AG10803 (cell line): ENCODE measurements at places on chromosomes 2 and 18.

- peak; percentile 27 for DNase-seq
These were observed 6.7 kb upstream of the COMMD1 start for GRCh38 chr2:61898810-61899209.

DNA sequence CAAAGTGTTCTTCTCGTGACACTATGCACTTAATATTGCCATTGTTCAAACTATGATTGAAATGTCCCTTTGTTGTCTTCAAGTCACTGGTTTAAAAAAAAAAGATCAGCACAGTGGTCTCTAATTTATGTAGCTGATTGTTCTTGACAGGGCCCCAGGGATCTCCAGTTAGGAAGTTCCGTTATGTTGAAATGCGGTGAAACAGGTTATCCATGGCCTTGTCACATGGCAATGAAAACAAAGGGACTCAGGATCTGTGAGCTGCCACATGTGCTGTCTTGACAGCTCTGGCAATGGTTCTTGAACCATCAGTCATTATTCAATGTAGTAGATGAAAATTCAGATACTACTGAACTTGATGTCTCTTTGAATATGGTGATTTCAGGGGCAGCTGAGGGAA is 147.4 kb downstream of the SETBP1 start:
- no peak for DNase-seq

DNA sequence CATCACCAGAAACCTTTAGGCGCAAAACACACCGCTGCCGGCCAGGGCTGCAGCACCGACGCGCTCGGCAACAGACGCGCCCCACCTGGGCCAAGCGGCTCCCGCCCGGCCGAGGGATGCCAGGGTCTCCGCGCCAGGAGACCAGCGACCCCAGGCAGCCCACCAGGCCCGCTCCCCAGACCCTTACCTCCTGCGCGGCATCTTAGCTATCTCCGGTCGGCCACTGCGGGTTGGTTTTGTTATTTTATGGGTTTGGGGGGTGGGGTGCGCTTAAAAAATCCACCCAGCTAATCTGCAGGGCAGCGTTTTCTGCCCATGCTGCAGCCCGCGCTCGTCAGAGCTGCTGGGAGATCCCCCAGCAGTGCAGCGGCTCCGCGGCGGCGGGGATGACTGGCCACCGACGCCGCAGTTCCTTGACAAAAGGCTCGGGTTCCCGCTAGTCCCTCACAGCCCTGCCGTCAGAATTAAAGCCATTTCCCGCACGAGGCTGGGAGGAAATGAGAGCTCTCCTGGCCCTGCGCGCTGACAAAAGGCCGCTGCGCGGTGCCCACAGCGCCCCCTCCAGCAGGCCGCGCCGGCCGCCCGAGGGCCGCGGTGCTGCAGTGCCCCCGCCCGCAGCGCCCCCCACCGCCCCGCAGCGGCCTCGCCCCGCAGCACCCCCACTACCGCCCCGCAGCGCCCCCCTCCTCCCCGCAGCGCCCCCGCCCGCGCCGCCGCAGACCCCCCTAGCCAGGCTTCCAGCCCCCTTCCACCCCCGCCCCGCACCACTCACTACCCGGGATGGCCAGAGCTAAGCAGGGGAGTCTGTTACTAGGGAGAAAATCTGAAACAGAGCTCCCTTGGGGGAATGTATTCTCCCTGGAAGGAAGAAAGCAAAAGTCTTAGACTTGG is at the start of gene ADD2:
TSS of gene ADD2 (minus strand) at position 502 of the 891 bp plus-strand sequence. CDS start 61,792 bp downstream, outside the sequence.
- peak; percentile 42 for DNase-seq

DNA sequence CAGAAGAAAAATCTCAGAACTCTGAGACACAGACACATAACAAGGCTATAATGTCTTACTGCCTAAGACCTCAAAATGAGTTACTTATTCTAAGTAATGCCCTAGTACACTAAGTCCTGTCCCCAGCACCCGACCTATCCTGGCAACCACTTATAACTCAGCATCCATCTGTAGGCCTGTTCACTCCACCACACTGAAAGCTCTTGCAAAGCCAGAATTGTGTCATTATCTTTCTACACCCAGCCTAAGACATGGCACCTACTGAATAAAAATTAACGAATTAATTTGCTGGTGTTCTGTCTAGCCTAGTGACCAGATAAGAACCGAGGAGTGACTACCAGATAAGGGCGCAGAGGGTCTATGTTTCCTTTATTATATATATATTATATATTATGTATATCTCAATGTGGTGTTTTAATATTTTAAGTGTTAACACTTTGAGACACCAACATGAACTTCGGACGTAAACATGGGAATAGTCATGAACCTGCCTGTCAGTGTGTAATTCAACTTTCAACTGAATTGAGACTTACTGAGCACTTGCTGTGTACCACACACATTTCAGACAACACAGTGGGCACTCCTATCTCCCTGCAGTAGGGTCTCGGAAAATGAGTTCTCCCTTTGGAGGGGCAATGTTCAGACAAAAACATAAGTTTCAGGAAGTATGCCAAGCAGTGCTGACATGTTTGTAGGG is 27.7 kb downstream of the TMEM131 start:
- DNase-seq, result no peak

DNA sequence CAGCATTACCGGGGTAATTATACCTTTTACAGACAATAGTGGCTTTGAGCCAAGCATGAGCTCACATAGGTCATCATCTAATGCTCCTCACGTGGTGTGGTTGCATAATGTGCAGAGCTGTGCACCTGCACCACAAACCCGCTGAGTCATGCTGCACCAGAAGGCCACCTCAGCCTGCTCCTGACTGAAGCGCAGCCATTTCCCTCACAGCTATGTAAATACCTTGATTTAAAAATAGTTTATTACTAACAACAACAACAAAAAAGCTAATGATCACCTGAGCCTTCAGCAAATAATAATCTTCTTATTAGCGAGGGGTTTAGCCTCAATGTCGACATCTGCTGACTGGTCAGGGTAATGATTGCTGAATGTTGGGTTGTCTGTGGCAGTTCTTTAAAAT is 238.8 kb downstream of the MBD5 start:
- DNase-seq, result no peak

- DNase-seq, result no peak
These were observed 79.4 kb upstream of the FAM136A start for GRCh38 chr2:70381235-70381634.

DNA sequence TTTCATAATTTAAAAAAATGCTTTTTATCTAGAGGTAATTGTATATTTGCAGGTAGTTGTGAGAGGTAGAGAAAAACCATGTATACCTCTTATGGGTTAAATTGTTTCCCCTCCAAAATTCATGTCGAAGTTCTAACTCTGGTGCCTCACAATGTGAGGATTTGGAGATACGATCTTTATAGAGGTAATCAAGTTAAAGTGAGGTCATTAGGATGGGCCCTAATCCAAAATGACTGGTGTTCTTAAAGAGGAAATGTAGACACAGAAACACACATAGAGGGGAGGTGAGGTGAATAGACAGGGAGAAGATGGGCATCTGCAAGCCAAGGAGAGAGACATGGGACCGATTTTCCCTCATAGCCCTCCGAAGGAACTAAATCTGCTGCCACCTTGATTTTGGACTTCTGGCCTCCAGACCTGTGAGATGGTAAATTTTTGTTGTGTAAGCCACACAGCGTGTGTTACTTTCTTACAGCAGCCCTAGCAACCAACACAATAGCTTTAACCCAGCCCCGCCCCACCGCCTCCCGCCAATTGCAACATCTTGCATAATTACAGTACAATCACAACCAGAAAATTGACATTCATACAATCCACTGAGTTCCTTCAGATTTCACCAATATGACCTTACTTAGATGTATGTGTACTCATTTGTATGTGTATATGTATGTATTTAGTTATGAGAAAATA is 208.9 kb downstream of the MIB1 start:
- no peak for DNase-seq

GRCh38 chr2:907706-908105 is 42.9 kb upstream of the SNTG2 start:
- DNase-seq, result no peak

DNA sequence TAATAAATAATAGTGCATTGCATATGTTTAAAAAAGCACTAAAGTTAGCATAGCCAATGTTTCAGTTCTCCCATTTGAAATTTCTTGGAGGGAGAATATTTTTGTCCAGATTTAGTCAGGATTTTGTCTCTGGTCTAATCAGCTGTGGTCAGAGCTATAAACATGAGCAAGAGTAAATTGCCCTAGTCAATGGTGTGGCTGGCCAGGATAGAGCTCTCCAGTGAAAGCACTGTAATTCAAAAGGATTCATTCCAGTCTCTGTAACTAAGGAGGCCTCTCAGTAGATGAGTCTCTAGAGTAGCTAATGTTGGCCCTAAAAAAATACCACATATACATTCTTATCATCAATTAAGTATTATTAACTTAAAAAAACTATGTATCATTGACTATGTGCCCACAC is 241.6 kb downstream of the CDCA7 start:
- DNase-seq, result no peak

DNA sequence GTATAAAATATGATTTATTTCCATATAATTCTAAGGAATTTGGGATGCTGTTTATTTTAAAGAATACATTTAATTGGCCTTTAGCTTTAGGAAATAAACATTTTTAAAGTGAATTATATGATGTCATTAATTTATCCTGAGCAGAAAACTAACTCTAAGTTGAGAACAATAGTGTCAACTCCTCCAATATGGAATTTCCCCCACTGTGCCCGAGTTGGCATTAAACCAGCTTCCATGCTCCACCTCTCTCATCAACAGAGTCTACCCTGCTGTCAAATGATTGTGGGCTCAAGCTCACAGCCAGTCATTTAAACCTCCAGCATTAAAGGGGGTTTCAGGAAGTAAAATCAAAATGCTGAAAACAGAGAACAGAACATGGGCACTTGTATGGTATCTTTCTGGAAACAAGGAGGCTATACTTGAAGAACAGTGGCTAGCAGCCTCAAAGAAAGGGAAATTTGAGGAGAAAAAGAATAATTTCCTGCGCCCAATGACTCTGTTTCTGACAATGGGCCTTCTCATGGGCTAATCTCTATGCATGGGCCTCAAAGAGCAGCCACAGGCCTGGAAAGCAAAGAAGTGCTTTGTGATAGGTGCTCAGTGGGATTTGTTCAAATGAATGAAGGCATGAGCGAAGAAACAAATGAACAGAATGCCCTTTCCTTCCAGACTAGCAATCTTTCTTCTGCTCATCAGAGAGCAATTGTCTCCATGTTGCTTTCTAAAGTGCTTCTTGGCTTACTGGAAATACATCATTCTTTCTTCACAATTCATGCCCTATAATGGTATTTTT is 252.8 kb downstream of the MTX2 start:
- DNase-seq, result no peak
